Upper lobe of left lung (tissue), 6 donors: ENCODE measurements at places on chromosomes 3 and 15. TPM values are rescaled to one million over a fixed set of nuclear protein-coding genes. Genes with fewer than 3 reads are reported as not detected.

The HRG gene
- not detected for total RNA-seq

The CLDN1 gene
- total RNA-seq = 2.7 TPM

The POPDC2 gene
- 5.2 TPM for total RNA-seq

The FAM81A gene
- total RNA-seq = not detected

The GOLGA8M gene
- 9.3 TPM for total RNA-seq

The GADL1 gene
- total RNA-seq = not detected

The OCA2 gene
- total RNA-seq = 0.83 TPM

The CXCR6 gene
- 5.2 TPM for total RNA-seq

The PSTPIP1 gene
- 21.9 TPM for total RNA-seq

The ZNF620 gene
- 2.1 TPM for total RNA-seq

The GOLGA6L2 gene
- not detected for total RNA-seq
